ENCODE measurements at places on chromosomes 7 and 10.
A peak's percentile ranks its signal among the peaks of the same experiment; 100 is the strongest.

DNA sequence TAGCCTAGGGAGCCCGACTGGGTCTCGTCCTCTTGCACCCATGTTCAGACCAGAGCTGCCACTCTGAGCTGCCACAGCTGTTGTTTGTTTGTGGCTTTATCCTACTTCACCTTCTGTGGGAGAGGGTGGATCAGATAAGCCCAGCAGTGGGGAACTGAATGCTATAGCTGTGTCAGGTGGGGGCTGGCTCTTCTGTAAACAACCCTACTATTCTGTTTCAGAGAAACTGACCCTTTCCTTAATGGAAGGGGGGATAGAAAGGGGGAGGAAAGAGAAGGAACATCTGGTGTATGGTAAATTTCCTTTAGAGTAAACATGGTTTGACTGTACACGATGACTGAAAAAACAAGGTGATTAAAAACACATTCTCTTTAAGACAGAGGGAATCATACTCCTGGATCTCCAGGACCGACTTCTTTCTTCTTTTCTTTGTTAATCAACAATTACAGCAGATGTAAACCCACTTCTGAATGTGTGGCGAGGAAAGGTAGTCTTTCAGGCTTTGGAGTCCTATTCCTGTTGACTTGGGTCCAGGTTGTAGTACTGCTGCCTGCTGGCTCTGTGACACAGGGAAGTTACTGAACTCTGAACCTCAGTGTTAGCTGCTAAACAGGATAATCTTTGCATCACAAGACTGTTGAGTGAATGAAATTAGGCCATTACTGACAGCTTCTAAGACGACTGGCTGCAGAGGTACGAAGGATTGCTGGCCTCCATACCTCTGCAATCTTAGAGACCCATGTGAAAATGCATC is 6.0 kb downstream of the PRXL2A start:
- peak; percentile 6 for DNase-seq

GRCh38 chr7:77798394-77799077 is at the start of the genes PHTF2 and TMEM60:
Gene PHTF2, plus strand, starts transcription at chr7:77798773.
Gene TMEM60, minus strand, starts transcription at chr7:77798434. Its CDS starts 4,061 bp downstream, at chr7:77794373.
- DNase-seq, result peak; percentile 99

DNA sequence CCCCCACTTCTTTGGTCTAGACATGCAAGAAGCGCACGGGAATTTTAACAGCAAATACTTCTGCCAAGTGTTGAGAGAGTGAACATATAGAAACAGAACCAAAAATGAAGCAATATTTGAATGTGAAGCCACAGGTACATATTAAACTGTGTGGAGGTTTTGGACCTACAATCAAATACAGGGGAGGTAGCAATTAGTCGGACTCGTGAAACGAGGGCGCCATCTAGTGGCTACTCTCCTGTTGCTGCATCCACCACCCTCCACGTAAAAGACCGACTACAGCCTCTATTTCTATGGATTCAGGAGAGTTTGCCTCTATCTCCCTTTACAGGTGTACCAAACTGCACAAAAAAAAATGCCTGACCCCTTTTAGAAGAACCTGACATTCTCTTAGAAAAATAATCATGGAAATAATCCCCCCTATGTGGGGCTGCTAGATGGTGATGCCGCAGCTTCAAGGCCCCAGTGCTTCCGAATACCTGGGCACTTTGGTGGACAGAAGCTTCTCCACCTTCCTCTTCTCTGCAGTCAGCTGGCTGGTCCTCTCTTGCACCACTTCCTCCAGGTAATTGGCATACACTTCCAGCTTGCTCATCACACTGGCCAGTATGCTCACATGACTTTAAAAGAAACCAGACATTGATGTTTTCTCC is 31.7 kb downstream of the TECTB start:
- DNase-seq, result peak; percentile 55

GRCh38 chr7:74063223-74063641 is 20.4 kb upstream of the LIMK1 start:
- DNase-seq, result no peak

- no peak for DNase-seq
These were observed 327.2 kb downstream of the GALNT17 start for GRCh38 chr7:71459132-71459531.

DNA sequence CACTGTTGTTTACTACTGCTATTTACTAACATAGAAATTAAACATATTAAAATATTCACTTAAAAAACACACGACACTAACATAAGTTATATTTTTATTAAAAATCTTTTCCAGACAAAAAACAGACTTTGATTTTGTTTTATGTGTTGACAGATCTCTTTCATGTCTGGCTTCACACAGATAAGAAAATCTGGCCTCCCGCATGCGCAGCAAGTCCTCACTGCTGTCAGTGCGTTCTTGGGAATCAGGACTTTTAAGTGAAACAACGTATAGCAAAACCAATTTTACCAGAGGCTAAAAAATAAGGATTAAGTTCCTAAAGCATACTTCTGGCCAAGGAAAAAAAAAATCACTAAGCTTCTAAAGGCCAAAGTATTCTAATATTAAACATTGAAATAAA is 1.2 kb upstream of the IDI1 start:
- no peak for DNase-seq

- DNase-seq, result no peak
These were observed 30.2 kb downstream of the FRA10AC1 start for GRCh38 chr10:93672022-93672678.

- peak; percentile 10 for DNase-seq
These were observed 612 bp downstream of the KCP start for GRCh38 chr7:128909625-128910568.

DNA sequence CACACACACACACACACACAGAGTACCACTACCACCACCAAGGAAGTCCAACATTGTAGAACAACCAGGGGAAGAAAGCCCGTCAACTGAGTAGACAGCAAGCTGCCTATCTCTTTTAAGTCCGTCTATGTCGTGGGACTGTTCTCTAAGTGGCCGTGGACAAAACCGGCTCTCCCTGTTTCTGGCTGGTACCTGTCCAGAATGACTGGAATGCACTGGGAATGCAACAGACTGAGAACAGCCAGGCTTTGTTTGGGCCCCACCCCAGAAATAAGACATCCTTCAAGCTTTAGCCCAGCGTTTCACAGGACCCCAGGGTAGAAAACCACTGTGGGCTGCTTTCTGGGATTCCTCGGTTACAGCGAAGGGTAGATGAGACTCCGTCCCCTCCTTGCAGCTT is 203.6 kb downstream of the TCERG1L start:
- no peak for DNase-seq

- DNase-seq, result no peak
These were observed 467.4 kb downstream of the TYW1 start for GRCh38 chr7:67463983-67464382.

- no peak for DNase-seq
These were observed 23.9 kb upstream of the CCAR1 start for GRCh38 chr10:68697106-68697505.

- no peak for DNase-seq
These were observed 266.9 kb downstream of the USP6NL start for GRCh38 chr10:11344550-11344949.

- no peak for DNase-seq
These were observed 252.5 kb downstream of the SLC25A13 start for GRCh38 chr7:96069401-96069800.

DNA sequence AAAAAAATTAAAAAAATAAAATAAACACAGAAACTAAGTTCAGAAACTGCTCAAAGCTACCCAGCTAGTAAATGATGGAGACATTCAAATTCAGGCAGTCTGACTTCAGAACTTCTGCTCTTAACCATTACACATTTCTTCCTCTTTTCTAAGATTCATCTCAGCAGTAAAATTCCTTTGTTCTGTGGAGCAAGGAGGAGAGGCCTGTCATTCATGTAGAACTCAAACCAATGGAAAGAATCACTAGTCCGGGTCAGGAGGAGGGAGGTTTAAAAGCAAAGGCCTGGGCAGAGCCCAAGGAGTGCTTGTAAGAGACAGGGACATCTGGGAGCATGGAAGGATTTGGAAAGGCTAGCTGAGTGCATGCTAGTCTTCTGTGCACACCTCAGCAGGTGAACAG is 37.9 kb upstream of the DNAJB12 start:
- DNase-seq, result no peak

GRCh38 chr10:31961277-31962074 is 32.8 kb upstream of the ARHGAP12 start:
- no peak for DNase-seq

DNA sequence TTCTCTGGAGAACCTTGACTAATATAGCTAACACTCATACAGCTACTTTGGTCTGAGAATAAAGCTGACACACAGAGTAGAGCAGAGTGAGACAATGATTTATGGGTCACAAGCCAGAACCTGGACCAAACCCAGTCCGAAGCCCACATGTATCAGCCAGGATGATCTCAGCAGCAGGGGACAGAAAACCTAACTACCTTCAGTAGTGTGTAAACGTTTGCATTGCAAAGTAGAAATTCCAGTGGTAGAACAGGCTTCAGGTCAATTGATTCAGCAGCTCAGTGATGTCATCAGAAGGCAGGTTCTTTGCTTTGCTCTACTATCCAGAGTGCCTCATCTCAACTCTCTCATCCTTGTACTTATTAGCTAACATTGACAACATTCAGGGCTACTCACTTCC is 62.5 kb upstream of the PALS2 start:
- no peak for DNase-seq

GRCh38 chr7:112362731-112363131 is 87.5 kb upstream of the IFRD1 start:
- DNase-seq, result no peak

GRCh38 chr10:93818086-93818485 is 60.4 kb downstream of the LGI1 start:
- DNase-seq, result no peak

DNA sequence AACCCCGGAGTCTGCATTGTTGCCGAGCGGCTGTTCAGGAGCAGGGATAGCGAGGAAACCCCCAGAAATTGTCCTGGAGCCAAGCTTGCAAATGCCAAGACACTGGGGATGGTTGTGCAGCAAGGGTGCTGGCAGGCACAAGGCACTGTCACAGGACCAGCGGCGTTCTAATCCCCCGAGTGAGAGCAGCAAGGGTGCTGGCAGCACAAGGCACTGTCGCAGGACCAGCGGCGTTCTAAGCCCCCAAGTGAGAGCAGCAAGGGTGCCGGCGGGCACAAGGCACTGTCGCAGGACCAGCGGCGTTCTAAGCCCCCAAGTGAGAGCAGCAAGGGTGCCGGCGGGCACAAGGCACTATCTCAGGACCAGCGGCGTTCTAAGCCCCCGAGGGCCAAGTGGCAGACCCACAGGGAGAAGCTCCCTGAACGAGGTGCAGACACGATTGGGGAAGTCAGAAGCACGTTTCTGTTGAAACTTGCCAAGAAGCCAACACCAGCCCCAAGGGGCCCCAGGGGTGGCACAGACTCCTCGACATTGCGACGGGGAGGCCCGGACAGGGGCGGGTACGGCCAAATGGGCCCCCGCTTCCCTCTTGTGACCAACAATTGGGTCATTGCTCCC is 40.4 kb upstream of the INPP5A start:
- no peak for DNase-seq

- no peak for DNase-seq
These were observed 15.1 kb upstream of the CUBN start for GRCh38 chr10:17144757-17145156.

- no peak for DNase-seq
These were observed 81.4 kb upstream of the LAMB4 start for GRCh38 chr7:108211382-108212201.

- DNase-seq, result peak; percentile 21
These were observed 9.4 kb downstream of the ACSL5 start for GRCh38 chr10:112383325-112383724.

DNA sequence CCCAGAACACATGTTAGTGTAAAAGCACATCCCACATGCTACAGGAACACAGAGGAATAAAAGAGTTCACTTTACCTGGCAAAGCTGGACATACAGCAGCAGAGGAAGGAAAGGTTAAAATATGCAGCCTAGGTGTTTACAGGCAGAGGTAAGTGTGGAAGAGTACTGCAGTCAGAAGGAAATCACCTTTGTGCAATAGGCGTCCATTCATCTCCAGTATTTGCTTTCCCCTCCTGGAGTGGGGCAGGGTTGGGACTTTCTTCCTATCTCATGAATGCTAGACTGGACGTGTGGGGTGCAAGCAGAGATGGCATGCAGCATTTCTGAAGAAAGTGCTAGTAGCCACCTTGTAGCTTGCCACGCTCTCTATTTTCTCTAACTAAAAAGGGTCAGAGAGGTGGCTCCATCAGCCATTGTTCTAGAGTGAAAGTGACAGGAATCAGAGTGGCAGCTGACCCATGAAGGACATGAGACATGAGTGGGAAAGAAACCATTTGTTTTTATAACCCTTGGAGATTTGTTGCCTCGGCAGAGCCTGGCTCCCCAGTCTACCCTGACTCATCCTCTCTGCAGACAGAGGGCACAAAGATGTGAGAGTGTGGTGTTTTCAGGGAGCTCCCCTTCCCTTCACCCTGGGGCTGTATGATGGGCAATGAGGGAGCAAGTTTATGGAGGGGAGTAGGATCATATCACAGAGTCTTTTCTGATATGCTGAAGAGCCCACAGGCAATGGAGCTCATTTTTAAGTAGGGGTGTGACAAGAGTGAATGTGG is 101.2 kb upstream of the SEC61G start:
- no peak for DNase-seq

DNA sequence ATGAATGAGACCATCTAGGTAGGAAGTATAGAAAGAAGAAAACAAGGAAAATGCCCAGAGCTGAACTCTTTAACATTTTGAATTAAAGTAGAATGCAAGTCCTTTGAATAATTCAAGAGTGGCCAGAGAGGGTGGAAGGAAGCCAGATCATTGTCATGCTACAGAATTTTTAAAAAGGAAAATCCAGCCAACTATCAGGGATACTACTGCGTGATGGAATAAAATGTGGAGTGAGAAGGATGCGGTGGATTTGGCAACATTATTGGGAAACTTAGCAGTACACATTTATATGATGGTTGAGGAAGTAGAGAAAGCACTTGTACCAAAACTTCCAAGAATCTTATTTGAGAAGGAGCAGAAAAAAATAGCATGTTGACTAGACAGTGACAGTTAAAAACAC is 261.6 kb downstream of the GPR158 start:
- DNase-seq, result no peak

- no peak for DNase-seq
These were observed 65.6 kb downstream of the TWIST1 start for GRCh38 chr7:19051767-19052375.

GRCh38 chr10:132507956-132508490 is 29.6 kb upstream of the INPP5A start:
- DNase-seq, result no peak

GRCh38 chr10:73117976-73118743 is 7.9 kb downstream of the NUDT13 start:
- DNase-seq, result no peak

- no peak for DNase-seq
These were observed 2.2 kb upstream of the GTF2I start for GRCh38 chr7:74655324-74655723.

Data from AG04450 (cell line).